ENCODE measurements at places on chromosomes 3 and 15.

- DNase-seq = no peak
Observed at GRCh38 chr15:28885128-28885629, 595 bp upstream of the APBA2 start.

GRCh38 chr3:78918361-78919020 is 849.3 kb downstream of the ROBO1 start:
- no peak for DNase-seq

DNA sequence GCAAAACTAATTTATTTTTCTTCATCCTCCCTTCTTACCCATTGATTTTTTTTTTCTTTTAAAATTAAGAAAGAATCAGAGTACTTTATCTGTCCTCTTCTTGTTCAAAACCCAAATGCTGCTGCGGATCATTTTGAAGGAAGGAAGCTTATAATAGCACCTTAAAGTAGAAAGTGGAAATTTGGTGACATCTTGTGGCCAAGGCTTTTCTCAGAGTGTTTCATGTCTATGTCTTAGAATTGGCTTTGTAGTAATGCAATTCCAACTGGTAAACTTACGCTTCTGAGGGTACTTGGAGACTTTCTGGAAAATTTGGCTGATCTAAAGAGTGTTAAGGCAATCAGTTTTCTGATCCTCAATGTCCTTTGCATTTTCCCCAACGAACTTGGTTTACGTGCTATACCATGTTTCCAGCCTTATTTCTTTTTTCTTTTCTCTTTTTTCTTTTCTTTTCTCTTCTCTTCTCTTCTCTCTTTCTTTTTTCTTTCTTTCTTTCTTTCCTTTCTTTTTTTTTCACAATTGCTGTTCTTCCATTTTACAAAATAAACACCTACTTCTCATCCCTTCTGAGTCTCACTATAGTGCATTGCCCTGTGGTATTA is 30.7 kb downstream of the C3orf38 start:
- no peak for DNase-seq

DNA sequence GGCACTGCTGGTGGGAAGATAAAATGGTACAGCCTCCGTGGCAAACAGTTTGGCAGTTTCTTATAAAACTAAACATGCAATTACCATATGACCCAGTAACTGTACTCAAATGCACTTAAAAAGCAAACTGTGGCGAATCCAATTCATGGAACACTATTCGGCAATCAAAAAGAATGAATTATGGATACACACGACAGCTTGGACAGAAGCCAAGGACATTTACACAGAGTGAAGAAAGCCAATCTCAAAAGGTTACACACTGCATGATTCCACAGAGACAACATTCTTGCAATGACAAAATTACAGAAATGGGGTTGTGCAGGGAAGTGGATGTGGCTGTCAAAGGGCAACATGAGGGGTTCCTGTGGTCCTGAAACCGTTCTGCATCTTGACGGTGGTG is 122.1 kb upstream of the IQSEC1 start:
- no peak for DNase-seq

GRCh38 chr3:182294256-182294655 is 499.0 kb upstream of the ATP11B start:
- no peak for DNase-seq

- DNase-seq = no peak
Observed at GRCh38 chr3:63414607-63415006, 136.5 kb downstream of the SYNPR start.

DNA sequence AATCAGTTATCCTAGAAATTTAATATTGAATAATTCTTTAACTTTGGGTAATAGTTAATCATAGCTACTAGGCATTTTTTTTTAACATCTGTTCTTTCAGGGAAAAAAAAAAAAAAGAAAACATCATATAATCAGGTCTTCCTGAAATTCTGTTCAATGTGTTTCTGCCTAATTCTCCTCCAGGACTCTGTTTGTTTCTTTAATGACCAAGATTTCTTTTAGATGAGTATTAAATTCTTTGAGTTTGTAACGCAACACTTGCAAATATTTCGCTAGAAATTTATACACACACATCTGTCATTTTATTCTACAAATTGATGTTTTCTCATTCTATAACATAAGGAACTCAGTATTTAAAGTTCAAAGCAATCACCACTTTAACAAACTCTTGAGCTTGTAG is 56.7 kb downstream of the ALCAM start:
- DNase-seq = no peak

- DNase-seq = no peak
Observed at GRCh38 chr15:61155741-61156700, 73.1 kb downstream of the RORA start.

- DNase-seq = no peak
Observed at GRCh38 chr15:64105113-64105704, 9.4 kb downstream of the SNX1 start.

DNA sequence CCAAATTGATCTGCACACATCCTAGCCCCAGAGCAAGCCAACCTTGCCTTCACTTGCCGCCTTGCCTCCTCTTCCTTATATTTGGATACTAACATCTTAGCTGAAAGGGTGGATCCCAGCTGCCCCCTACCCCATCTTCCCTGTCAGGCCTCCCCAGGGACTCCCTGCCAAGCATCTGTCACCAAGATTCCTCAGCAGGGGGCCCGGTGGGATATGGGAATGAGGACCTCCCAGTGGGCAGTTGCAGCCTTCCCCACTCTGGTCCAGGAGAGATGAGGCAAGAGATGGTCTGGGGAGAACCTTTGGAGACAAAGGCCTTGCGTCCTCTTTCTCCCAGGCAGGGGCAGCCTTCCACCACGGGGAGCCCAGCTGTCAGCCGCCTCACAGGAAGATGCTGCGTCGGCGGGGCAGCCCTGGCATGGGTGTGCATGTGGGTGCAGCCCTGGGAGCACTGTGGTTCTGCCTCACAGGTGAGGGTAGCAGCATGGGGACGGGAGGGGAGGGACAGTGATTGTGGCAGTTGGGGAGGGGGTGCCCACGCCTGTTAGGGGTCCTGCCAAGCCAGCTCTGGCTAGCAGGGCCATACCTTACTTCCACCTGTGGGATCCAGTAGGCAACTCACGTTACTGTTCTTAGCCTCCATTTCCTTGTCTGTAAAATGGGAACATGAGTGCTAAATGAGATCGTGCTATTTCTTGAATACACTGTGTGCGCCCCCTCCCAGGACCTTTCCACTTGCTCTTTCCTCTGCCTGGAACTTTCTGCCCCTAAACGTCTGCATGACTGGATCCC is 15.3 kb downstream of the CD276 start:
- no peak for DNase-seq

DNA sequence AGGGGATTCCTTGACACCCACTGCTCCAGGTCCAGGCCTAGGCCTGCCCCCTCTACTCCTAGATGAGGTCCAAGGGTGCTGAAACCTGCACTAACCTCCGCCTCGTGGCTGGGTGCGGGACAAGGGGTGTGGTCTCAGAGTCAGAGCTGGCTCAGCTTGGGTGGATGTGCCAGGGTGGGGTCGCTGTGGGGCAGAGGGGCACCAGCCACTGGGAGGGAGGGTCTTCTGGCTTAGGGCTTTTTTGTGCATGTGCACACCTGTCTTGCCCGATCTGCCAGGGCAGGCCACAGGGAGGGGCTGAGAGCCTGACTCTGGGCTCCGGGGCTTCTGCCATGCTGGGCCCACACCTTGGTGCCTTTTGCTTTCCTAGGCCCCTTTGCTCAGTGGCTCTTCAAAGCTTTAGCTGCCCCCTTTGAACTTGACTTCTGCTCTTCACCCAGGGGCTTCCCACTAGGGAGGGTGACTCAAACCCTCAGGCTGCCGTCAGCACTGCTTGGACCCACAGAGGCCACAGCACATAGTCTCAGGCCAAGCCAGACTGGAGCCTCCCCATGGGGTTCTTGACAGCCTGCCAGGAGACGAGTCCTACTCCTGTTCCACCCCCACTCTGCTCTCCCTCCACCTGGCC is 73.0 kb downstream of the KLF13 start:
- DNase-seq = no peak

DNA sequence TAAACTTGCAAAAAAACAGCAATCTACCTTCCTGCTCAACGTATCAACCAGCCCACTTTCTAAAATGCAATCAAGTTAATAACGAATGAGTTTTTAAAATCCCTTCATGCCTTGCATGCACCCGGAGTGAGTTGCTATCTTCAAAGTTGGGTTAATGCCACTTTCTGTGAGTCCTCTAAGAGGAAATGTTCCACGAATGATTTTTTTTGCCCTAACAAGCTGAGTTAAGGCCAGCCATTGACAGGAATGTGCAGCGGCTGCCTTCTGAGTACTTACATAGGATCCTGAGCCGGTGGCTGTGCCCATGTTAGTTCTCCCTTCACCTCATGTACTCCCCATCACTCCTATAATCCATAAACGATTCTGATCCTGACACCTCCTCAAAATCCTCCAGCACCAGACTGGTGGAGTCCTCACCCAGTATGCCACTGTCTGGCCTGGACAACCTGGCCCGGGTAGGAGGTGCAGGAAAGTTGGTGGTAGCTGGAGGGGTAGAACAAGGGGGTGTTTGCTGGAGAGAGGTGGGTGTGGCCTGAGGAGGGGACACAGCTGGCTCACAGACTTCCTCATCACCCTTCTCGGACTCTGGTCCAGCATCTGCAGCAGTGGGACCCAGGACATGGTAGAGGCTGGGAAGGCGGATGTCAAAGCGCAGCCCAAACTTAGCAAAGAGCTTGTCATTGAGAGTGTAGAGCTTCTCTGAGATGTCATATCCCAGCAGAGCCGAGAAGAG is 12.4 kb downstream of the POPDC2 start:
- no peak for DNase-seq

GRCh38 chr3:42911551-42911950 is 5.6 kb downstream of the ZNF662 start:
- DNase-seq = no peak
